Fibroblast of skin of abdomen (primary cell): ENCODE measurements at places on chromosomes 2 and 18.

GRCh38 chr18:49778826-49779465 lies 34.4 kb downstream of the ACAA2 start:
- no peak for DNase-seq

- DNase-seq, result no peak
Observed at GRCh38 chr2:23719716-23720115, 207.2 kb downstream of the ATAD2B start.

GRCh38 chr2:164412831-164413230 lies 208.5 kb downstream of the GRB14 start:
- peak; percentile 32 for DNase-seq

DNA sequence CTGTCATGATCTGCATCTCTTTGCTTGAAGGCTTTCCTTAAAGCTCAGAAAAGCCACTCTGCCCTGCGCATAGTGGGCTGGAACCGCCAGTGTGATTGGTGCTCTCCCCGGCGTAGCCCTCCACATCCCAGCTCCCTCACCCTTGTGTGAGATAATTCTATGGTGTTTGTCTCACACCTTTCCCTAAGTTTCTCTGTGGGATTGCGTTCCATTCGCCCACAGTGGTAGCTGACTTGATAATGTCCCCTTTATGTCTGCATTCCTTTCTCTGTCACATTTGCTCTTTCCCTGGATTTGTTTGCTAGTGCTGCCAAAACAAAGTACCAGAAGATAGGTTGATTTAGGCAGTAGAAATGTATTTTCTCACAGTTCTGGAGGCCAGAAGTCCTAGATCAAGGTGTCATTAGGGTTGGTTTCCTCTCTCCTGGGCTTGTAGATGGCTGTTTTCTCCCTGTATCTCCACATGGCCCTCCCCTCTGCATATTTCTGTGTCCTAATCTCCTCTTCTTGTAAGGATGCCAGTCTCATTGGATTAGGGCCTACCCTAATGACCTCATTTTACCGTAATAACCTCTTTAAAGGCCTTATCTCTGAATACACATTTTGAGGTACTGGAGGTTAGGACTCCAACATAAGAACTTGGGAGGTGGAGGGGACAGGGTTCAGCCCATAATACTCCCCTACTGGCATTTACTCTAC lies 7.4 kb upstream of the TMEM87B start:
- DNase-seq, result no peak

DNA sequence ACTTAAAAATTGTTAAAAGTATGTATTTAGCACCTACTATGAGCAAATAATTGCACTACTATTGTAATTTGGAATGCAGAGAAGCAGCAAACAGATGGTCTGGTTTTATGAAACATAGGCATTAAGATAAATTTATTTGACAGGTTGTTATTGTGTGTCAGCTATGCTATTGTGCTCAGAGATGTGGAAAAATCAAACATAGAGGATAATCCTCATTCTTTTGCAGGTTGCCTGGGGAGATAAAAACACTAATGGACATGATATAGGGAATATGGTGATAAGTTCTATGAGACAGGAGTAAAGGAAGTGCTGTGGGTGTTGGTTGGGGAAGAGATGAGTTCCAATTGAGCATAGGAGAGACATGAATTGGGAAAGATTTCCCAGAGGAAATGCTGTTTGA lies 71.3 kb downstream of the PPP1R1C start:
- no peak for DNase-seq

GRCh38 chr18:8601277-8602032 lies 7.8 kb upstream of the RAB12 start:
- DNase-seq, result no peak

- no peak for DNase-seq
Observed at GRCh38 chr2:99184811-99185210, 3.8 kb downstream of the MRPL30 start.

DNA sequence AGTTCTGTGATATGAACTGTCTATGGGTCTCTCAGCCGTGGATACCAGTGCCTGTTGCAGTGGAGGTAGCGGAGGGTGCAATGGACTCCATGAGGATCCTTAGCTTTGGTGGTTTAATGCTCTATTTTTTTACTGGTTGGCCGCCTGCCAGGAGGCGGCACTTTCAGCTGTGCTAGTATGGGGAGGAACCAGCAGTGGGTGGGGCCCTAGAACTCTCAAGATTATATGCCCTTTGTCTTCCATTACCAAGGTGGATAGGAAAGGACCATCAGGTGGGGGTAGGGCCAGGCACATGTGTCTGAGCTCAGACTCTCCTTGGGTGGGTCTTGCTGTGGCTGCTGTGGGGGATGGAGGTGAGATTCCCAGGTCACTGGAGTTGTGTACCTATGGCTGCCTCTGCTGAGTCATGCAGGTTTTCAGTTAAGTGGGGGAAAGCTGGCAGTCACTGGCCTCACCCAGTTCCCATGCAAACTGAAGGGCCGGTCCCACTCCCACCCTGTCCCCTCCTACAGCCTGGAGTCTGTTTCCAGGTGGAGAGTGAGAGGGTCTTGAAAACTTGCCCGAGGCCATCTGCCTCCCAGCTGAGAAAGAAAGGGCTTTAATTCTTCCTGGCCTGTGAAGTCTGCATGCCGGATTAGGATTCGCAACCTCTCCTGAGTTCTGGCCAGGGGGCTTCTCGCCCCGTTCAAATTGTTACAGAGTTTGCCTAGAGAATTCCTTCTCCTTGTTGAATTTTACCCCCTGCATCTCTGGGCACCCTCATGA lies 14.5 kb downstream of the KCNS3 start:
- no peak for DNase-seq

DNA sequence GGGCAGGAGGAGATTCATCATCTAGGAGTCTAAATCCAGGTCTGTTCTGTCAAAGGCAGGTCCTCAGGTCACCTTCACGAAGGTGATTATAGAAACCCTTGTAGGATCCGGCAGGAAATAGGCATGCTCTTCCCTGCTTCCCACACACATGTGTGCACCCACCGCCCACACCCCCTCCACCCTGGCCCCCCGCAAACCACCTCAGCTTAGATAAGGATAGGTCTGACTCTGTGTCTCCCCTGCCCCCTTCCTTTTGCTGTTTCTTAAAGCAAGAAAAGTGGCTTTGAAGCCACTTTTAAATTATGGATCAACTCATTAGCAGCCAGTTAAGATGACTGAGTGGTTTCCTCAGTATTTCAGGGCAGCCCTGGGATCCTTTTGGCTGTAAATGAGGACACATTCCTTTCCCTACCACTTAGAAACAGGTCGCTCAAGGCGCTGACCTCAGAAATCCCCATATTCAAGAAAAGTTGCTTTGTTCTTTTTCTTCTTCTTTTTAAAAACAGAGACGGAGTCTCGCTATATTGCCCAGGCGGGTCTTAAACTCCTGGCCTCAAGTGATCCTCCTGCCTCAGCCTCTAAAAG lies 14.5 kb upstream of the CIB4 start:
- no peak for DNase-seq

- peak; percentile 57 for DNase-seq
Observed at GRCh38 chr18:79422022-79422782, 26.5 kb downstream of the NFATC1 start.
